ENCODE measurements at places on chromosomes 1 and 21.

GRCh38 chr1:42753070-42753469 is 13.0 kb upstream of the CLDN19 start:
- DNase-seq, result no peak

- DNase-seq, result no peak
Measured at GRCh38 chr1:214116258-214116657, 128.5 kb downstream of the PROX1 start.

DNA sequence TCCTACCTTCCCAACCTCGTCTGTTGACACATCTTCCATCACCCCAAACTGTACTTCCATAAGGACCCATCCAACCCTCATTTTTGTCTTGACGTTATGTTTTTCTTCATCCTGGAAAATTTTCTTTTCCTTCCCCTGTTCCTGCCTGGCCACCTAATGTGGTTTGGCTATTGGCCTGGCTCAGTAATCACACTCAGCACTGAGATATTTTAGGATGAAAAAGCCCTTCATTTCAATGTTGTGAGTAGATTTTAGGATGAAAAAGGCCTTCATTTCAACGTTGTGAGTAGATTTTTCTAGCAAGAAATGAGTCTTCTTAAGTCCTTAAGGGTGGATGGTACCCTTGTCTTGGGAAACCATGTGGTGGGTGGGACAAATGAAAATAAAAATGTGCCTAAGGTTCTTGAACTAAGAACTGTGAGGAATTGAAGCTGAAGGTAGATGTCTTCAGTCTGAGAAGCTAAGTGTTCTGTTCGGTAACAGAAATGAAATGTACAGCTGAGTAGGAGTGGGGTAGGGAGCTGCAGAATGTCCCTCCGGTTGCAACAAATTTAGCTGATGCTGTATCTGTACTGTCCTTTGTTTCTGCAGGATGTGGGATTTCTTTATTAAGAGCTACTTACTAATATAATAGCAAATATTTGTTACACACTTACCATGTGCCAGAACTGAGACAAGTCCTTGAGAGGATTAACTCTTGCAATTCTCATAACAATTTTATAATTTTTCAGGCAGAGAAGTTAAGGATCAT is 36.1 kb downstream of the DNTTIP2 start:
- DNase-seq, result no peak

DNA sequence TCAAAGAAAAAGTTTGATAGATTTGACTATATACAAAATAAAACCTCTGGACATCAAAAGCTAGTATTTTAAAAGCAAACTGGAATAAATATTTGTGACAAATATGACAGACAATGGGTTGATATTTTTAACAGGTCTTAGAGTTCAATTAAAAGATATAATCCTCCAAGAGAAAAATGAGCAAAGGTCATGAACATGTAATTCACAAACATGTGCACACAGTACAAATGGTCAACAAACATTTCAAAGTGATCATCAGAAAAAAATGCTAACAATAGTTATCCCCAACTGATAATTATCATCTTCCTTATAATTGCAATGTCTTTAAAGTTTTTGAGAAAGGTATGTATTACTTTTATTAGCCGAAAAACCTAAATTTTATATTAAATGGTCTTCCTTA is 32.0 kb downstream of the WDR64 start:
- no peak for DNase-seq

DNA sequence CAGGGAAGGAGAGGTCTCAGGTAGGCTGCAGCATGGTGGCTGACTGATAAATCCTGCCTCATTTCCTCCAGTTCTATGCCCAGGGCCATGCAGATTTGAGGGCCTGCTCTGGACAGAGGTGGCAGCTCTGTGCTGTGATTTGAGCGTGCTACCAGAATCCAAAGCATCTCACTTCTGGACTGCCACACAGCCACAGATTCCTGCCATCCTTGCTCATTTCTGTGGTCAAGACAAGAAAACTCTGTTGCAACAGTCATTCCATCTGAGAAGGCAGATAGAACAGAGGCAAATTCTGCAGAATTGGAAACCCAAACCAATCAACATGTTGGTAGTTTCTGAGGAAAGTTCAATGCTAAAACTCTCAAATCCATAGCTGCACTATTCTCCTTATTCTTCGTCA is 102.8 kb upstream of the GALNT2 start:
- no peak for DNase-seq

DNA sequence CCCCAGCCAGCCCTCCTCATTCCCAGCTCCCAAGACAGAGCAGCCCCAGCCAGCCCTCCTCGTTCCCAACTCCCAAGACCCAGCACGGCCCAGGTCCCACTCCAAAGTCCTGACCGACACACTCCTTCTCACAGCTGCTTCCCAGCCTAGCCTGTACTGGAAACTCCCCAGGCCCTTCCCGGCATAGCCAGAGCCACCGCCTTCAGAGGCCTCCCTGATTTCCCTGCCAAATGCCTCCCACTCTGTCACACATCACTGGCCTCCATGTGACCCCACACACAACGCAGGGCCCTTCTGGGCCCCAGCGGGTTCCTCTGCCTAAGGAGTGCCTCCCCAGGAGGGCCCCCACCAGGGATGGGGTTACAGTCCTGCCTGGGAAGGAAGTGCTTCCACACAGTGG is 2.8 kb downstream of the UBE2J2 start:
- DNase-seq, result no peak

DNA sequence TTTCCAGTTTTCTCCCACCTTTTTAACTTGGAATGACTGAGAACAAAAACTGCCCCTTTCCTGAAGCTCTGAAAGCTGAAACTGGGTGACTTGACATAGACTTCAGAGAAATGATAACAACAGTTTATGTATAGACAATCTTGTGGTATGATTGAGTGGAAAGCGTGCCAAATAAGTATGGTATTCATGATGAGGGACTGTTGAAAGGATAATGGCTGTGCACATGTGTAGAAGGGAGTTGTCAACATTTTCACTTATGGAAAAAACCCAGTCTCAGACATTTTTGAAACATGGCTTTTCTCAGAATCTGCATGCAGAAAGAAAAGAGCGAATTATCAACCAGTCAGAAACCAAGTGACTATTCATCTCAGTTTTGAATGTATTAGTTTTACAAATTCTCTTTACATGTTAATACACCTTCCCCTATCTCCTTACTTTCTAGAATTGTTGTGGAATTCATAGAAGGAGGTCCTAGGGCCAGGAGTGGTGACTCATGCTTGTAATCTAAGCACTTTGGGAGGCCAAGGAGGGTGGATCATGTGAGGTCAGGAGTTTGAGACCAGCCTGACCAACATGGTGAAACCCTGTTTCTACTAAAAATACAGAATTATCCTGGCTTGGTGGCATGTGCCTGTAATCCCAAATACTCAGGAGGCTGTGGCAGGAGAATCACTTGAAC is 261.2 kb downstream of the S1PR1 start:
- no peak for DNase-seq

GRCh38 chr1:85571181-85571759 is 9.3 kb upstream of the CCN1 start:
- no peak for DNase-seq

DNA sequence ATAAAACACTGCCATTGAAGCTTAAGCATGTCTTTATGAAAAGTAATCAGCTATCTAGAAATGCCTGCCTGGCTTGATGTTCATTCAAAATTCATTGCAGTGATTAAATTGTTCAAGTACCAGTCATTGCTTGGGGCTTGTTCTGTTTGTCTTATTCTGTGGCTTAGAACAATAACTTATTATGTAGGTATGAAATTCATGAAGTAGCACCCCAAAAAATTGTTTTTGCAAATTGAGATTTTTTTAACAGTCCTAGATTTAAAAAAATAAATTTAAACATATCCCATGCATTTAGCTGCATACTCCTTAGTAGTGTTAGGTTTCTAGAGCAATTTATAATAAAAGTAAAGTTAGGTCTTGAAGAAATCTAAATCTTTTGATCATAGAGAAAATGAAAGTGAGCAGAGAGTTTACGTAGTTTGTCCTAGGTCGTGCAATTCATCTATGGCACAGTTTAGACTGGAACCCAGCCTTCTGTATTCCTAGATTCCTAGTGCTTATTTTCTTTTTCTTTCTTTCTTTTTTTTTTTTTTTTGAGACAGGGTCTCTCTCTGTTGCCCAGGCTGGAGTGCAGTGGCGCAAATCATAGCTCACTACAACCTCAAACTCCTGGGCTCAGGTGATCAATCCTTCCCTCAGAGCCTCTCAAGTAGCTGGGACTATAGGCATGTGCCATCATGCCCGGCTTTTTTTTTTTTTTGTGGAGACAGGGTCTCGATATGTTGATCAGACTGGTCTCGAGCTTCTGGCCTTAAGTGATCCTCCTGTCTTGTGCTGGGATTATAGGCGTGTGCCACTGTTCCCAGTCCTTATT is 9.3 kb downstream of the MIER1 start:
- peak; percentile 22 for DNase-seq

GRCh38 chr1:76463278-76463677 is 388.7 kb downstream of the ST6GALNAC3 start:
- no peak for DNase-seq

DNA sequence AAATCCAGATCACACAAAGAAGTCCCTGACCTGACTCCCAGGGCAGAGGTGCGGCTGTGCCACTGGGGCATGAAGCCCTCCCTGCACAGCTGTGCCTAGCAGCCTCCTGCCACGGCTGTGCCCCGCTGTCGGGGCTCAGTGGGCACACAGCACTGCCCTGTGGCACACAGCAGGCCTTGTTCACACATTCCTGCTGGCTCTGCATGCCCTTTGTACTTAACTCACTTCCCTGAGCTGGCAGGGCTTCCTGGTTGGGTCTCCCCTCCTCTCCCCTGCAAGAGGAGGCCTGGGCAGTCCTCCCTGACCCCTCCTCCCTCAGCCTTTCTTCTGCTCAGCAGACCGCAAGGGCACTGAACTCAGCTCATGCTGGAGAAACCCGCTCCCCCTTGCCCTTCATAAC is 14.8 kb downstream of the LHX4 start:
- no peak for DNase-seq

GRCh38 chr1:56070601-56071000 is 508.8 kb downstream of the PLPP3 start:
- DNase-seq, result no peak

GRCh38 chr1:22536506-22536905 is 26.8 kb upstream of the EPHA8 start:
- DNase-seq, result no peak

GRCh38 chr1:155247667-155248553 is 7.4 kb downstream of the ENTREP3 start:
- no peak for DNase-seq

GRCh38 chr1:50976111-50976889 is 6.3 kb downstream of the CDKN2C start:
- no peak for DNase-seq

DNA sequence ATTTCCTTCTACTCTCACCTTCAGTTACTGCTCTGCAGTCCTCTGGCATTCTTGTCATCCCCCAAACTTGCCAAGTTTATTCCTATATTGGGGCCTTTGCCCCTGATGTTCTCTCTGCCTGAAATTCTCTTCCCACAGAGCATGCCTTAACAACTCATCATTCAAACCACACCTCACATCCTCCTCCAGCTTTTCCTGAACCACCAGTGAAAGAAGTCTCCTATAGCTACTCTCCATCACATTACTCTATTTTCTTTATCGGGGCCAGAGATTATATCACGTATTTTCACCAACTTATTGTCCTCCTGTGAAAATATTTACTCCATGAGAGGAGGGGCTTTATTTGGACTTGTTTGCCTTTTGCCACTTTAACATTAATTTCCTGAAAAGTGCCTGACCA is 32.1 kb downstream of the EXTL2 start:
- DNase-seq, result no peak

All from stomach (tissue), 19 donors.